ENCODE measurements at places on chromosomes 16 and 17.
A peak's percentile ranks its signal among the peaks of the same experiment; 100 is the strongest.

DNA sequence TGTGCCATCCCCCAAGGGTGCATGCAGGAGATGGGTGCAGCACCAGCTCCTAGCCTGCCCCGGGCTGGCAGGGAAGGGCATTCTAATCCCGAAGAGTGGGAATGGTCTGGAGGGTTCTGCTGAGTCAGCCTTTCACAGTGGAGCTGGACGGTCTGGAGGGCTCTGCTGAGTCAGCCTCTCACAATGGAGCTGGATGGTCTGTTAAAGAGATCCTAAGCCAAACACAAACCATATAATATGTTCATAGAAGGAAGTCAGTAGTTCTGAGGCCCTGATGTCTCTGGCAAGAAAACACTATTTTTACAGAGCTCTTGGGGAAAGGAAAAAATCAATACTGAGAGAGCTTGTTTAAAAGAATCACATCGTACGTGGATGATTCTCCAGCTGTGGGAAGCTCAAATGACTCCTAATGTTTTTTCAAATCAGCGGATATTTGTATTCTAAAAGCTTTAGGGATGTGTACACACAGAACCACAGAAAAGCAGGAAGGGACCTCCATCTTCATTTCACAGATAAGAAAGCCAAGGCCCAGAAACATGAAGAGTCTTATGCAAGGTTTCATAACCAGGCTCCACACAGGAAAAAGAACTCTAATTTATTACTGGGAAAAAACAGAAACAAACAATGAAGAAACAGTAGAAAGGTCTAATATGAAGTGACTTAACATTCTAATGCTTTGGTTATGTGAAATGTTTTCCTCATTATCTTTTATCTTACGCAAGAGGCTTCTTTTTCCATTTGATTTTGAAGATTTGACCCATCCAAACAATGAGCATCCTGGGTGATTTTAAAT, 176.3 kb downstream of the VPS53 start:
- no peak for DNase-seq

DNA sequence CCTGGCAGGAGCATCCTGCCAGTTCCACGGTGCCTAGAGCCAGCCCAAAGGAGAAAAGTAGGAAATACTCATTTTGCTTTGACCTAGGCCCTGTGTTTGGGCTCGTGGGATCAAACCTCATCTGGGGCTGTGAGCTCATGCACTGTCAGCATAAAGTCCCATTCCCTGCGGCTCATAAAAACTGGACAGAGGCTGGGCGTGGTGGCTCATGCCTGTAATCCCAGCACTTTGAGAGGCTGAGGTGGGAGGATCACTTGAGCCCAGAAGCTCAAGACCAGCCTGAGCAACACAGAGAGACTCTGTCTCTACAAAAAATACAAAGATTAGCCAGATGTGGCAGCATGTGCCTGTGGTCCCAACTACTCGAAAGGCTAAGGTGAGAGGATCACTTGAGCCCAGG, 17.9 kb downstream of the ATP6V0D1 start:
- DNase-seq = no peak

- DNase-seq = no peak
Measured at GRCh38 chr16:86626284-86626683, 47.9 kb downstream of the FOXL1 start.

- DNase-seq = no peak
Measured at GRCh38 chr16:72277749-72278148, 105.8 kb upstream of the PMFBP1 start.

GRCh38 chr16:19851476-19851875, 33.2 kb downstream of the GPRC5B start:
- no peak for DNase-seq

GRCh38 chr17:18039535-18040260, 490 bp downstream of the GID4 start:
- no peak for DNase-seq

DNA sequence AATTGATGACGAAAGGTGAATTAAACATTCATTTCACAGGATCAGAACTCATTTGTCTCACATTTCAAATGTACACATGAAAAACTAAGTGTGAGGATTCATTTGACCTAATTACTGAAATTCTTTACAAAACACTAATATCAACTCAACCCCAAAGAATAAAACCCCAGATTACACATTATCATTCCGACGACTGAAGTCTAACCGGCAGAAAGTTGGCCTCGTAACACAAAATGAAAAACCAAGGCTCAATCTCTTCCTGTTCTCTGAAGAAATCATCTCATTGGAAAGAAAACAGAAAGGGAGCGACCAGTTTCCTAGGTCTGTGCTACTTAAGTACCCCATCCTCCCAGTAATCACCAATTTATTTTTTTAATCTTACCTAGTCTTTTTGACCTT, 1.8 kb downstream of the JPT1 start:
- DNase-seq = no peak

DNA sequence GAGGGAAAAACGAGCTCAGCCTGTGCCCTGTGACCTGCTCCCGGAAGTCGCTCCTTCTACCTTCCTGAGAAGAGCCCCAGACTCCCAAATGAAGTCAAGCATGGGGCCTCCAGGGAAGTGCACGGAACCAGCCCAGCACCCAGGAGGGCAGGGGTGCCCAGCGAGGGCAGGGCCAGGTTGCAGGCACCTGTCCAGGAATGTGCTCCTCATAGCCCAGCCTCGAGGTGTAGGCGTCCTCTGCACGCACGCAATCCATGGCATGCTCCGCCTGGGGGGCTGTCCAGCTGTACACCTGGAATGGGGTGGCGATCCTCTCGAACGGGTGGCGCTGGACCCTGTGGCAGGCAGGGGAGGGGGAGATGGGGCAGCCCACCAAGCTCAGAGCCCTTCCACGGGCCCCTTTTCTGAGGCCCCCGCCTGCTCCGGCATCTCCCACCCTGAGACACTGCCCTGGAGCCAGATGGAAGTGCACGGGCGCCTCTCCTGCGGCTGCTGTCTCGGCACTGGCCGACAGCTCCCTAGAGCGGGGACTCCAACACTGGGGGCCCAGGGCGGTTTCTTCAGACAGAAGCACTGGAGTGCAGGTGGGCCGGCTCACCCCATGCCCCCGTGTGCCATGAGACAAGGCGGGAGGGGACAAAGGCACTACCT, 10.9 kb downstream of the CLUH start:
- no peak for DNase-seq

DNA sequence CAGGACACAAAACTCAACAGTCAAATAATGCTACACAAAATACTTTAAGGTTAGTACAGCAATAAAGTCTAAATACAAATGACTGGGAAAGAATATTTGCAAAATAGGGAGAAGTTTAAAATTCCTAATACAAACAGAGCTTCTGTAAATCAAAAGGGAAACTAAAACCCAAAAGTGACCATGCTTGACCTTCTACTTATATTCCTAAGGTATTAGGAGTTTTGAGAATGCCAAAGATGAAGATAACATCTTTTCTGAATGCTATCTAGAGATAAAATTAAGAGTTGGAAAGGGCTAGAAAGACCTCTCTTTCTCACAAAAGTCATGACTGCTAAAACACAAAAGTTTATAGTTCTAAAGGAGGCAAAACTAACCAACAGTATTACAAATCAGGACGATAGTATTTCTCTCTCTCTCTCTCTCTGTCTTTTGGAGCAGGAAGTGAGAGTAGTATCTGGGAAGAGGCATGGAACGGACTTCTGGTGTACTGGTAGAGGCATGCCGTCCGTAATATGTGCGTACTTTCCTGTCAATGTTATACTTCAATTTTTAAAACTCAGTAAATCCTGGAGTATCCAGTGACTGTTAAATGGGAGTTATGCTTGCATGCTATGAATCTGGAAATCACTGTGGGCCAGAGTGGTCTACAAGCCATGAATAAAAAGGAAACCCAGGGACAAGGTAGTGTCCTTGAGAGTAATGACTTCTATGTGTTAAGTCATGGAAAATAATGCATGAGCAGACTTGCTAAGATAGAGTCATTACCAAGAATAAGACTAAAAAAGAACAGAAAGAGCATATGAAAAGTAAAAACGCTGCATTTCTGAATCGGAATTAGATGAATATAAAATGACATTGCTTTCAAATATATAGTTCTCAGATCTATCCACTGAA, 49.7 kb upstream of the ANKFY1 start:
- DNase-seq = peak; percentile 35

DNA sequence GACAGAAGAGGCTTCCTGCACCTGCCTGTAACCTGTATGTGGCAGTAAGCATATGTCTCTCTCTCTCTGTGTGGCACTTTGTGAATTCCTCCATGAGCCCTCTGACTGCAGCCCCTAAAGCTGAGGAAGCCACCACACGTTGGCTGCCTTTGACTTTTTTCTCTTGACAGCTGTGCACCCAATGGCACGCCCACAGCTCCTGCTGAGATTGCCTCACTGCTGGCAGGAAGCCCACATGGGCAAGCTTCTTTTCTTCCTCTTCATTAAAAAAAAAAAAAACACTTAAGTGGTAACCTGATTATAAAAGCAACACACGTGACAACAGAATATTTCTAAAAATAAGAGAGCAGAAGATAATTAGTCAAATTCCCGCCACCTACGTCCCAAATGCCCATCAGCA, 34.0 kb upstream of the PIRT start:
- no peak for DNase-seq

- peak; percentile 27 for DNase-seq
Measured at GRCh38 chr16:72467157-72467759, 295.3 kb upstream of the PMFBP1 start.

GRCh38 chr16:78836802-78837491, 737.5 kb downstream of the WWOX start:
- DNase-seq = no peak

DNA sequence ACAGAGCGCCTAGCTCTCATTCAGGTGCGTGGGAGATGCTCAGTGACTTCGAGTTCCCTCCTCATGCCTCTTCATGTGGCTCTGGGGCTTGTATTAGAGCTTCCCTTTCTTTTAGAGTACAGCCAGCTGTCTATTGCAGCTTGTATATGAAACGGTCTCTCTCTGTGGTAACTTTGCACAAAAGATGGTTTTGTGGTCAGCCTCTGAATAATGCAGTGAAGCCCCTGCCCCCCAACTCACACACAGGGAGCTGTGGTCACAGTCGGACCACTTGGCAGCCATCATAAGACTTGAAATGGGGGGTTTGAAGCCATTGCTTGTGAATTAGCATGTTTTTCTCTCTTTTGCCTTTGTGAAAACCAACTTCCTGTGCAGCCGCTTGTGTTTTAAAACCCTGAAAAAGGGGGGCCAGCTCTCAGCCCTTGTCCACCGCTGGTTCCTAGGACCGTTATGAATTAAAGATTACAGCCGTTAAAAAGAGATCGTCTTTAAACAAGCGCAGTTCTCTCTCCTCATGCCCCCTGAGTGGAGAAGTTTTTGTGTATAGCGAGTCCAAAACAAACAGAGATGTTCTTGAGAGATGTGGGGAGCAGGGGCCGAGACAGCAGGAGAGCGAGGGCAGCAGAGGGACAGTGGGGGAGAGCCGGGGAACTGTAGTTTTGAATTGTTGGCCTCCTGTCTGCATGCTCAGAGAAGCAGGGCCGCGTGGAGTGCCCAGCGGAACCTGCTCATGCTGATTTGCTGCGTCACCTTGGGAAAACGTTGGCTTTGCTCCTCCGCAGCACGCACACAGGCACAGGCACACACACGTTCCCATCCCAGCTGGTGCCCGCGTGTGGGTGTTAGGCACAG, 199.0 kb downstream of the MSI2 start:
- DNase-seq = peak; percentile 73

- DNase-seq = peak; percentile 53
Measured at GRCh38 chr17:15981208-15981607, 18.3 kb downstream of the ZSWIM7 start.

GRCh38 chr17:8176197-8176940, at the start of gene TMEM107:
TMEM107 (minus strand) TSS chr17:8176380; CDS start chr17:8176286, 94 bp downstream.
- DNase-seq = peak; percentile 91

DNA sequence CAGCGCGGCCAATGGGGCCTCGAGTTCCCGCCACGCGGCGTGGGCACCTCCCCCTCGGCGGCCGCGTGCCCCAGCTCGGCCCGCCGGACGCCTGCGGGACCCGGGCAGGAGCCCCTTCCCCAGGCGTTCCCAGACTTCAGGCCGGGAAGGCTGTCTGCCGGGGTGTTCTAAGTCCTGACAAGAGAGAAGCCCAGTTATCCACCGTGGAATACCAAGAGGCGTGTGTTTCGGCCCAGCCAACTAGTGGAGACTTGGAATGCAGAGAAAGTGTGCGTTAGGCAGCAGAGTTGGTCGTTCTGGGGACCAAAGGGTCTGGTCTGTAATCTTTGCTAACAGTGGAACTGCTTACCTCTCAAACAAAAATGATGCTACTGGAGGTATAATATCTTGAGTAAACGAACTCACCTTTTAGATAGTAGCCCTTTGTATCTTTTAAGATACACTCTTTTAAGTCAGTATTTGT, 251 bp upstream of the HSF5 start:
- DNase-seq = no peak

GRCh38 chr17:45929344-45929743, 35.0 kb downstream of the MAPT start:
- DNase-seq = no peak

- peak; percentile 44 for DNase-seq
Measured at GRCh38 chr17:37488009-37488604, 1.6 kb upstream of the DUSP14 start.

DNA sequence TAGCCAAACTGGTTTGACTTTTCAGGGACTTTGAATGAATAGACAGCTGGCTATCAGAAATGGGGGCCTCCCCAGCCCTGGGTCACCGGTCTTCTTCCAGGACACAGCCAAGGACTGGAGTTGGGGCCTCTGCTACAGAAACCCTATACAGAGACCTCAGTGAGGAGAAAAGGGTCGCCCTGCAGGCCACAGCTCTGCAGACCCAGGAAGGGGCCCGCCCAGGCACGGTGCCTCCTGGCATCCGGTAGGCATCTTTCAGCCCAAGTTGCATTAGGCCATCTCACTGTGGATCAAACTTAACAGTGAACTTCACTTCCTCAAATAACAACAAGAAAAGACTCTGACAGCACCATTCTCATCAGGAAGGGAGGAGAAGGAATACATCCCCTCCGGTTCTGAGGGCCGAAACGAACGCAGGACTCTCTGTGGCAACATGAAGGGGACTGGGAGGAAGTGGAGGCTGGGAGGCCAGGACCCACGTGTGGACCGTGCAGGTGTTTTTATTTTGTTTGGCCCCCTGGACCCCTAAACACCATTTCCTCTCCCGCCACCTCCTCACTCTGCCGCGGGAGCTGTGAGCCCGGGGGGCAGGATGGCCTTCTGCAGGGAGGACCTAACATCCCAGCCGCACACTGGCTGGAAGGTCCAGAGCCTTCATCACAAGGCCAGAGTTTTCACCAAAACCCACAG, 7.2 kb downstream of the SLC38A10 start:
- DNase-seq = no peak

DNA sequence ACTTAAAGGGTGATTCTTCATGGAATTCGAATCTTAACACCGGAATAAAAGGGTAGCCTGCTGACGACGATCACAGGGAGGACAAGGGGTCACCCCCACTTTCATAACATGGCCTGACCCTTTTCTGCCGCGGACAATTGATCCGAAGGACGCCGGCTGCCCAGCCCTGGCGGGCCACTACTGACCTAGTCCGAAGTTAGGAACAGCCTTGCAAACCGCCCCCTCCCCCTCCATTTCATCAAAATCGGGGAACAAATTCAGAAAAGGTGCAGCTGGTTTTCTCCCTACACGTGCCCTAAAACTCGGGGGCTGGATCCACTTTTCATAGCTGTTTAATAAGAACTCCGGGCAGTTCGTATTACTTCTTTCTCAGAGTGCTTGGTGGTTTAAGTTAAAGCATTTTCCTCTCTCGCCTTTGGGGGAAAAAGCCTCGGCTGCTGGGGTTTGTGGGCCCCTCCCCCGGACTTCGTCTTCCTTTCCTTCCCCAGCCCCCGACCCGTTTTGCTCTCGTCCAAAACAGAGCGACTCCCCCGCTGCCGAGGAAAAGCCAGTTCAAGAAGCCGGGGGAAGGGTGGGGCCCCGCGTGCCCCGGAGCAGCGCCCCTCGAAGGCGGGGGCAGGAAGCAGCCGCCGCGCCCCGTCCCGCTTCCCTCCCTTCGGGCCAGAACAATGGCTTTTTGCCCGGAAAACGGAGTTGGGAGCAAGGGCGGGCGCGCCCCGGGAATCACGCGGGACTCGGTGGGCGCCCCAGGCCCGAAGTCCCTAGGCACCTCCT, 641 bp upstream of the CBX2 start:
- peak; percentile 62 for DNase-seq
